ENCODE measurements at places on chromosomes 6 and 20.

DNA sequence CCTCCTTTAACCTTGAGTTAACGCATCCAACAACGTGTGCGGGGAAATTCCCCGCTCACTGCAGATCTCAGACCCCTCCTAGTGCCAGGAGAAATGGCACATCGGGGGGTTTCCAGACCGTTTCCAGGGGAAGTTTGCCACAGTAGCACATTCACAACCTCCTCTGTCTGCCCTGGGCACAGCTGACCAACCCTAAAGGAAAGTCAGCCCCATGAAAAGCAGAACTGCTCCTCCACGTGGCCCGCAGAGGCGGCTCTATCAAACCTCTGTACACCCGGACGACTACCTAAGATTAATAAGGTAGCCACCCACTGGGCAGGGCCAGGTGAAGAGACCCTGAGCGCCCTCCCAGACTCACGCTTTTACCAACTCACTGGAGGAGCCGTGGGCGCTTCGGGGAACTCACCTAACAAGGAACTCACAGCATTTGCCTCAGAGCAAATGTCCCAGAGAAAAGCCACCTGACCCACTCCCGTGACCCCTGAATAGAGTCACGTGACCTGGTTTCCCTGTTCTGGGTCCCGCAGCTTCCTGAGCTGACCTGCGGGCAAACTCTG is 93.1 kb downstream of the PRND start:
- DNase-seq: no peak

DNA sequence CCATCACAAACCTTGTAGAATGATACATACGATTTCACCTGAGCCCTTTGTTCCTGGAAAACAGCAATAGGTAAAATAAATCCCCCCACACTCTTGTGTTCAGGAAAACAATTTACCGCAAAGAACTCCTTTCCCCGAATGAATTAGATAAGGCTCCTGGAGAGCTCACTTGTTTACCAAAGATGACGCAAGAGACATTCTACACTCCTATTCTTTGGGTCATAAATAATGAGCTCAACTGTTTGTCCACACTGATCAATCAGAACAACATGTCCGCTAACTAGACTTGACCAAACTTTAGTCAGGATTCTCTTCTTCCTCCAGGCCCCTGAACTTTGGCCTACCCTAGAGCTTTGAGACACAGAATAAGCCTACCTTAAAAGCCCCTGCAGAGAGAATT is 271.9 kb upstream of the OPRM1 start:
- DNase-seq: no peak

GRCh38 chr6:111050261-111051023 is 36.9 kb upstream of the SLC16A10 start:
- DNase-seq: no peak

DNA sequence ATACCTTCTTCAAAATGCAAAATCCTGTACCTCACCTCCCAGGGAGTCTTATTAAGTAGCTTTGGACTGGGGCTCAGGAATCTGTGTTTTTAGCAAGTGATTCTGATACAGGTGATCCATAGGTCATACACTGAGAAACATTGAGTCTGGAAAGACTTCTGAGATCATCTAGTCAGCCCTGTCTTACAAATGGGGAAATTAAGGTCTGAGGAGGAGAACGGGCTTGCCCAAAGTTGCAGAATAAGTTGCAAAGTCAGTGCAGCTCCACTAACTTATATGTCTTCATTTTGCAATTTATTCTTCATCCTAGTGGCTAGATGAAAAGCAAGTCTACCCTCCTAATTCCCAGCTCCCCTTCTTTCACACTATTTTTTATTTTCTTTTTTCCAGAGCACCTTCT is 28.9 kb downstream of the KCNS1 start:
- DNase-seq: no peak

- DNase-seq: no peak
Measured at GRCh38 chr6:10425176-10425974, 10.5 kb upstream of the TFAP2A start.
